ENCODE measurements at places on chromosomes 6 and 20.

DNA sequence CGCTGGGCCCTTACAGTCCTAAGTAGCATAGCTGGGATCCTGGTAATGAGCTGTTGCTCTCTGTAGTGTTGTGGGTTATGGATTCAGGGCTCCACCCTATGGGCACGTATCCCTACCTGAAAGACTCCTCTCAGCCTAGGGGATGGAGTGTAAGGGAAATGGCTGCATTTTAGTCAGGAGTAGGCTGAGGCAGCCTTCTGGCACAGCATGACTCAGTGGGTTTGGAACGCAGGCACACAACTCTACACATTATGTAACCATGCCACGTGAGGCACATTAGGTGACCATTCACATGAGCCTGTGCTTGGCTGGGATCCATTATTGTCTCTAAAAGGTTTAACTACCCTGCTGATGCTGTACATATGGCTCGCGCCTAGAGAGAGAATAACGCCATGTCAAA is 27.8 kb downstream of the HDDC2 start:
- no peak for ATAC-seq

GRCh38 chr20:19381947-19382346 is 169.5 kb downstream of the SLC24A3 start:
- no peak for ATAC-seq

GRCh38 chr6:87522686-87523085 is 49.9 kb downstream of the SLC35A1 start:
- ATAC-seq = no peak

DNA sequence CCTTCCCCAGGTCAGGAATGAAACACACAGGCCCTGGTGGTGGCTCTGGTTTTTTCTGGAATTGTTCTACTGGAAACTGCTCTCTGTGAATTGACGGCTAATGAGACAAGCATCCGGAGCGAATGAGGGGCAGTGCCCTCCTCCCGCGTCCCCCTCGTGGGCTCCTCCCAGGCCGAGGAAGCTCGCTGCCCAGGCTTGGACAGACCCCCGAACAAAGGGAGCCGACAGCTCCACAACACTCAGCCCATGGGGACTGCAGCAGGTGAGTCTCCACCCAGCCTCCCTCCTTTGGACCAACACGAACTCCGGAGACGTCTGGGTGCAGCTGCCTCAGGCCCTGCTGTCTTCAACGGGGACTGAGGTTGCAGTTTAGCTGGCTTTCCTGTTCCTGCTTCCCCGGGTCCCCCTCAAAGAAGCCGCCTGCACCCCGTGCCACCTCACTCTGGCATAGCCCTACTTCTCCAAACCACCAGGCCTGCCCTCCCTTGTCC is 31.3 kb upstream of the AFDN start:
- no peak for ATAC-seq

DNA sequence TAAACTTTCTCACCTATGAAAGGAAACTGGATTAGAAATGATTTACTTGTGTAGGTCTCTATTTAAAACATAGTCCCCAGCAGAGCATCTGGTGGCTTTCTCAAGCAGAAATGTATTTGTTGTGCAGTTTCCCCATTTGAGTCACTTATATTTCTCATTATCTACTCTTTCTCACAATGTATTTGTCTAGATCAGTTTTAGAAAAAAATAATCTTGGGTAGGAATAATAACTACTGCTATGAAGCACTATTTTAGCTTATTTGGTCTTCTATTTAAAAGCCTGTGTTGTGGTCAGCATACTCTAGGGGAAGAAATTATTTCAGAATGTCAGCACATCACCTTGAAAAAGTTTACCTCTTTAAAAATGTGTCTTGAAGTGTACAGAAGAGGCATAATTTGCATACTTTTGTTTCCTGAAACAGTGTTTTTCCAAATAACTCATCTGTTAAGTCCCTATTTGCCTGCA is 60.9 kb upstream of the PRL start:
- no peak for ATAC-seq

DNA sequence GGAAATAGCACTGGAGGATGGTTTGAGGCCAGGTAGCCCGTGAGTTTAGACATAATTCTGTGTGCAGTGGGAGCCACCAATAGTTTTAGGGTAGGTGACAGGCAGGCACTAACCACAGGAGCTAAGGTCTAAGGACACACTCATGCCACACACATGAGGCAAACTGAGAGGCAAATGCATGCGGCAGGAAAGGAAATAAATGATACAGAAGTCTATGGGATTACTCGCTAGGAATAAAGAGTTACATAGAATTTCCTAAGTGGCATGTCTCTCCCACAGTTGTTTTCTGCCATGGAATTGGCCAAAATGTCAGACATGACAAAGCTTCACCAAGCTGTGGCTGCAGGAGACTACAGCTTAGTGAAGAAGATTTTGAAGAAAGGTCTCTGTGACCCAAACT is 4.9 kb downstream of the ANKRD66 start:
- ATAC-seq = no peak

DNA sequence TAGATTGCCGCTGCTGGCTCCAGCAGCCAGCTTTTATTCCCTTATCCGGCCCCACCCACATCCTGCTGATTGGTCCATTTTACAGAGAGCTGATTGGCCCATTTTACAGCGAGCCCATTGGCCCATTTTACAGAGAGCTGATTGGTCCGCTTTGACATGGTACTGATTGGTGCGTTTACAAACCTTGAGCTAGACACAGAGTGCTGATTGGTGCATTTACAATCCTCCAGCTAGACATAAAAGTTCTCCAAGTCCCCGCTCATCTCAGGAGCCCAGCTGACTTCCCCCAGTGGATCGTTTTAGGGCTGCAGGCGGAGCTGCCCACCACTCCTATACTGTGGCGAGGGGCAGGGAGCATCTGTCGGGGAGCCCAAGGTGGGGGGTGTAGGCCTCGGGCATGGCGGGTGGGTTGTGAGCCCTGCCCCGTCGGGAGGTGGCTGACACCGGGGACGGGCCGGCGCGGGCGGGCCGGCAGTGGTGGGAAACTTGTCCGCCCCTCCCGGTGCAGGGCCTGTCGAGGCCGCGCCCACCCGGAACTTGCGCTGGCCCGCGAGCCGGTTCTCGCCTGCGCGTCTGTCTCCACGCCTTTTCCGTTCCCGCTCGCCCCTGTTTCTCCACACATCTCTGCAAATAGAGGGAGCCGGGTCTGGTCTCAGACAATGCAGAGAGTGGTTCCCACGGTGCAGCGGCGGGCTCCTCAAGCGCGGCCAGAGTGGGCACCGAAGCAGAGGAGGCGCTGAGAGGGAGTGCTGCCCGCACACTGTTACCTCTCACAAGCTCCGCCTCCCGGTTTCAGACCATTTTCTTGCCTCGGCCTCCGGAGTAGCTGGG is 86.1 kb upstream of the STMND1 start:
- peak; percentile 50 for ATAC-seq

DNA sequence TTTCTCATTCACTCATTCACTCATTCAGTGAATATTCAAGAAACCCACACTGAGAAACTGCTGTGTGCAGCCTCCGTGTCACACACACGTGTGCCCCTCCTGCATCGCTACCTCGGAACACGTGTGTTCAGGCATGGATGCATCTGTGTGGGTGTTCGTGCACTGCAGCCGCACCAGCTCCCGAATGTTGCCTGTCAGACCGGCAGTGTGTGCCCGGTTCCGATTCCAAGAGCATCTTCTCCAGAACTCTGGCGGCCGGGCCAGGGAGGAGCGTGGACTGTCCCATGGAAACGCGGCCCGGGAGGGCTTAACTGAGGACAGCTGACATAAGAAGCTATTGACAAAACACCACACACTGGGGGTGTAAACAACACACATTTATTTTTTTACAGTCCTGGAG is 216.0 kb downstream of the DLL1 start:
- no peak for ATAC-seq

- ATAC-seq = no peak
These were observed 60.8 kb upstream of the EPB41L1 start for GRCh38 chr20:36093804-36094145.

- ATAC-seq = no peak
These were observed 20.7 kb downstream of the FAM50B start for GRCh38 chr6:3869632-3870527.

GRCh38 chr20:32984196-32984595 is 20.0 kb downstream of the SUN5 start:
- ATAC-seq = no peak

DNA sequence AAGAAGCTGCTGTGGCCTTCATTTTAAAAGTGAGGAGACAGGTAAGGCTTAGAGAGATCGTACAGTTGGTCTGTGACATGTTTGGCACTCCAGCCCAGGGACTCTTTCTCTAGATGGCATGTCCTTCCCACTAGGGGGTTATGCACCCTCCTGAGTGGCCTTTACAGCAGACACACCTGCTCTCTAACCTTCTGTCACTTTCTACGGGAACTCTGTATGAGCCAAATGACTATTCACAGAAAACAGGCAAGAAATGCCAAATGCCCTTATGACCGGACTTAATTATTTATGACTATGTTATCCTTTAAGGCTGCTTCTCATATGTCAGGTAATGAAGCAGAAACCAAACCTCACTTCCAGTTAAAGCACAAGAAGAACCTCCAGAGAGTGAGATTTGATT is 91.2 kb downstream of the MAP3K5 start:
- ATAC-seq = no peak

DNA sequence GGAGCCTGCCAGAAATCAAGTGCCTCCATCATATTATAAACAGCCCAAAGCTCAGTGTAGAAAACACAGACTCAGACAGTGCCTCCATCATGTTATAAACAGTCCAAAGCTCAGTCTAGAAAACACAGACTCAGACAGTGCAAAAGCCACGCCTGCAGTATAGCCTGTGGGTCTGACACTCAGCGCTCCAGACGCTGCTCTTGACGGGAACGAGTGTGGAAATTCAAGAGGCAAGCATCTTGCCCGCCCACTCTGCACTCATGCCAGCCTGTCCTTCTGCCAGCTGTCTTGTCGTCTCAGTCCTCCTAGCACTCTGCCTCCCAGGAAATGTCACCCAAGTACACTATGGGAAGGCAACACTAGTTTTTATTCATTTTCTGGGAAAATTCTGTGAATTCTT is 274.2 kb upstream of the CDH4 start:
- no peak for ATAC-seq

GRCh38 chr6:106804346-106805335 is 169.9 kb downstream of the CD24 start:
- ATAC-seq = no peak

DNA sequence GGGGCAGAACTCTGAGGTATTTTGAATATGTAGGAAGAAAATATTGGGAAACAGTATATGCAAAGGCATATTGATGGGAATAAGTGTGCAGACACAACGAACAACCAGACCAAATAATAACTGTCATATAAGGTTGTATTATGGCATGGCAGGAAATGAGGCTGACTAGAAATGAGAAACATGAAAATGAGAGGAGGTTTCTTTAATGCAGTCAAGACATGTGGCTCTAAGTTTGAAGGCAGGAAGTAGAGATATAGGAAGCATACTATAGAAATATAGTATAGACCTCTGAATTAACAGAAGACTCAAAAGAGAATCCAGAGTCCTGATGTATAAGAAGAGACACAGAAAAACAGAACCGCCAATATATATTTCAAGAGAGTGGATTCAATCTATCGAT is 459.7 kb upstream of the PTCHD4 start:
- no peak for ATAC-seq

DNA sequence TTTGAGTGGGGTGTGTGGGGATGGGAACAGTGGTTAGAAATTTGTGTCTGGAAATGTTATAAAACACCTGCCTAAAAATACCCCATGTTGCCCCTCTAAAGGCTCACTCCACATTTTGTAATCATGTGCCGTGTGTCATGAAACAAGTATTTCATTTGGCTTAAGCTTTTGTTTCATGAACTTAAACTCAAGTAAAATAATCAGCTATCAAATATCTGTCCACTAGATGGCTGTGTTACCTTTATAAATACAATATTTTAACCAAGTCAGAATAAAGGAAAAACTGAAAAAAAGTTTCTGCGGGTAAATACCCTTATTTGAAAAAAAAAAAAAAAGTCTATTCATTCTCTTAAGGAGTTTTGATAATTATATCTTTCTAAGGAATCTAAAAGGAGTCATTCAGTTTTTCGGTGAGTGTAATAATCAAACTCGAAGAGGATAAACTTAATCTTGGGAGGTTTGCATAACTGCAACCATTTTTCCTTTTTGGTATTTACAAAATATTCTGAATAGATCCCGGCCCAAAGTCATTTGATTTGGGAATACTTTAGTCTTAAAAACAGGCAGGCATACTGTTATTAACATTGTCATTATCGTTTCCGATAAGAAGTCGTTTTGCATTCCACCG is 29.9 kb upstream of the MTRF1L start:
- no peak for ATAC-seq

DNA sequence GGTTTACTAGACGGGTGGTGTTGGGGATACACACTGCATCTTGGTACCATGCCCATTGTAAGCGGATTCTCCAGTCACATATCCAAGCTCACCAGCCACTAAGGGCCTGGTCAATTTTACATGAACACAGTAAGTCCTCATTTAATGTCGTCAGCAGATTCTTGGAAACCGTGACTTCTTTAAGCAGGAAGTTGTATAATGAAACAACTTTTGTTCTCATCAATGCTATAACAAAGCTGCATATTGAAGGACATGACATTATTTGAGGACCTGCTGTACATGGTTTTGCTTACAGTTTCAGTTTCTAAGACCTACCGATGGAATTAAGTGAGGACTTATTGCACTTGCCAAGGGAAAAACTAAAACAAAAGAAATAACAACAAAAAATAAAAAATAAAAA is 295.6 kb downstream of the SYNE1 start:
- ATAC-seq = no peak

GRCh38 chr6:40937491-40937890 is 101.5 kb downstream of the UNC5CL start:
- ATAC-seq = no peak

- ATAC-seq = peak; percentile 71
These were observed 209.7 kb downstream of the FARS2 start for GRCh38 chr6:5471044-5471443.

- ATAC-seq = no peak
These were observed 3.4 kb downstream of the NUDT3 start for GRCh38 chr6:34389034-34389433.

GRCh38 chr6:169782966-169783365 is 31.5 kb downstream of the ERMARD start:
- no peak for ATAC-seq

GRCh38 chr6:98014442-98015201 is 731.6 kb upstream of the MMS22L start:
- ATAC-seq = no peak

DNA sequence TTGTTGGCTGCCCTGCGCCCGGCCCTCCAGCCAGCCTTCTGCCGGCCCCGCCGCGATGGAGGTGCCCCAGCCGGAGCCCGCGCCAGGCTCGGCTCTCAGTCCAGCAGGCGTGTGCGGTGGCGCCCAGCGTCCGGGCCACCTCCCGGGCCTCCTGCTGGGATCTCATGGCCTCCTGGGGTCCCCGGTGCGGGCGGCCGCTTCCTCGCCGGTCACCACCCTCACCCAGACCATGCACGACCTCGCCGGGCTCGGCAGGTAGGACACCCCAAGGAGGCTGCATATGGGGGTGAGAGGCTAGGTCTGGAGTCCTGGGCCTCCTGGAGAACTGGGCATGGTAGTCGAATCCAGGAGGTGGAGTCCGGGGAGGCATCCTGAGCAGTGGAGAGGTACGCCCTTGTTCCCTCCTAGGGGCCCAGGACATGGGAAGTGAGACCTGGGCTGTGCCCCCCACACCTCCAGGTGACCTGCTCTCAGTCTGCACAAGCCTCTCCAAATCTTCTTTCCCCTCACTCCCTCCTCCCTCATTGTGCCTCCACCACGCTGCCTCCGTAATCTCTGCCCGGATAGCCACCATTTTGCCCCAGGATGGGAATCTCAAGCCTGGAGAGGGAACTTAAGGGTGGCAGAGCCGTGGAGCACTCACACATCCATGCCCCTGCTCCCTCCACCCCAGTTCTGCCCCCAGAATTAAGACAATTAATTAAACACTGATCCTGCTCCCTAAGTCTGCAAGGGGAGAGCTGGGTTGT is 541 bp downstream of the CDC25B start:
- no peak for ATAC-seq

All from stimulated activated memory B cell treated with anti-CD40 and anti-IgM and Interleukin-4, amounts not matched to agents 10 μg/mL and 1 μg/mL and 100 μg/mL, for 72 hours (primary cell).